ENCODE measurements at places on chromosomes 5 and 9.
A peak's percentile ranks its signal among the peaks of the same experiment; 100 is the strongest.

- DNase-seq: no peak
These were observed 400.0 kb downstream of the KIAA0825 start for GRCh38 chr5:94218374-94218773.

- peak; percentile 1 for DNase-seq
These were observed 93.6 kb upstream of the TLE4 start for GRCh38 chr9:79477955-79478771.

DNA sequence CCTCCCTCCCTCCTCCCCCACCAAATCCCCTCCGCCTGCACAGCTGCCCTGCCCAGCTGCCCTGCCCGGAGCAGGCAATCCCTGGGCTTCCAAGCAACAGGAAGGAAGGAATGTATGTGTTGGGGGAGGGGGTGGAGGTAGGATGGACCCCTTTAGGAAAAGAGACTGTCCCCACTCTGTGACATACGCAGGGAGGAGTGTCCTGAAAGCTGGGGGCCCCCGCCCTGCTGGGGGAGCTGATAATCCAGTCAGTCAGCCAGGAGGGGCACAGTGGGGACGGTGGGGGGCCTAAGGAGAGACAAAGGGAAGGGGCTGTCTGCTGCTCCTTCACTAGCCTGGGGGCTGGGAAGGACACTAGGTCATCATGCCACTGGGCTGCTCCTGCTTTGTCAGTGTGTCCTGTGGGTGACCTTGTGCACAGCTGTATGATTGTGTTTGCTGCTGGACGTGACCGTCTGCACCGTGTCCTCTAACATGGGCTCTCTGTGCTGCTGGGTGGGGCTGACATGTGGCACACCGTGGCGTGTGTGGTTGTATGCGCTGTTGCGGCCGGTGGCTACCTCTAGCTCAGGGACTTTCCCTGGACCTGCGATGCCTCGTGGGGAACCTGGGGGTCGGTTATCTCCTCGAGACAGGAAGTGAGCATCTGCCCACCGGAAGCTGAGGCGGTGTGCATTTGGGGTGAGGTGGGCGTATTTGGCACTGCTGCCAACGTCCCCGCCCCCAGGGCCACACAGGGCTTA lies 3.0 kb downstream of the N4BP3 start:
- DNase-seq: peak; percentile 58

DNA sequence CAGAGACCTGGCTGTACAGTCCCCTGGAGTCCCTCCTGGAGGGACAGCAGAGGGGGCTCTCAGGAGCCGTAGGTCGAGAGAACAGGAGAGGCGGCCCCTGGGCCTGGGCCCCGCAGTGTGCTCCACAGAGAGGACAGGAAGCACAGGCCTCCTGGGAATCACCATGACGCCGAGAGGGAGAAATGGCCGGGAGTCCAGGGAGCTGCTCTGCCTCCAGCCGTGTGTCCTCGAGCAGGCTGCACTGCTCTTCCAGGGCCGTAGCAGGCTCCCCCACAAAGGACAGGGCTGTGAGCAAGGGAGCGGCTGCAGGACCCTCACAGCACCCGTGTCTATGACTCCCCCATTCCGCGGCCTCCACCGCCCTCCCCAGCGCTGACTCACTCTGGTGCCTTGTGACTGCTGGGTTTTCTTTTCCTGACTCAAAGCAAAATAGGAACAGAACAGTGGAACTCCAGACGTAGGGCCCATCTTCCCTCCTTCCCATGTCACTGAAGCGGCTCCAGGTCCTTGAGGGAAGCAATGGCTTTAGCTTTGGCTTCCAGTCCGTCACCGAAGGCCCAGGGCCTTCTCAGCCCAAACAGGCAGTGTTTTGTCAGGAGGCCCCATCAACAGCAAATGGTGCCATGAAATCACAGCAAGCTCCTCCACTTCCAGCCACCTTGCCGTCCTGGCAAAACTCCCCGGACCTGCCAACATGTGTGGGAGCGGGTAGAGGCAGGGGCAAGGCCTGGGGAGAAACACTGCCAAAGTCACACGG lies 114.2 kb downstream of the LHFPL2 start:
- DNase-seq: no peak

DNA sequence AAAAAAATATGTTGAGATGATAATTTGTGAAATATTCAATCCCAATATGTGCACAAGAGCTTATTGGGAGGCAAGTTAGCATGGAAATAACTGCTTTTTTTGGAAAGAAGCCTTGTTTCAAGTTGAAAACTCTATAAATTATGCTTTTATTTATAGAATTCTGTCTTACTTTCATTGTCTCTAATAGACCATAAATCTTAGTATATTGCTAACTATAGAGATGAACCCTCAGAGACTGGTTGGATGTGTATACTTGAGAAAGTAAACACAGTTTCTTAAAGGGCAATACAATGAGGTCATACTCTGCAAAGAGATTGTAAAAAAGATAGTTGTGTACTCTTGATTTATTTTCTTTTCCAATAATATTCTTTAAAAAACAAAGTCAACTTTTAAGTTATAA lies 530.3 kb downstream of the SPATA31D1 start:
- DNase-seq: no peak
